ENCODE measurements at places on chromosomes 6 and 20. TPM values are rescaled to one million over a fixed set of nuclear protein-coding genes. Genes with fewer than 3 reads are reported as not detected.

CDKAL1 gene
- 35.8 TPM for polyA plus RNA-seq

RNF144B gene
- 1.6 TPM for polyA plus RNA-seq

BPIFA1 gene
- not detected for polyA plus RNA-seq

HRH3 gene
- not detected for polyA plus RNA-seq

HCK gene
- 0.09 TPM for polyA plus RNA-seq

MYB gene
- 2.1 TPM for polyA plus RNA-seq

EFCAB8 gene
- not detected for polyA plus RNA-seq

LGSN gene
- polyA plus RNA-seq, result not detected

PCK1 gene
- not detected for polyA plus RNA-seq

ARMC12 gene
- 1.0 TPM for polyA plus RNA-seq

GGTLC1 gene
- polyA plus RNA-seq, result not detected

CRISP3 gene
- polyA plus RNA-seq, result not detected

All from naive thymus-derived CD4-positive, alpha-beta T cell (primary cell).